ENCODE measurements at places on chromosomes 13 and 19.

GRCh38 chr19:42961119-42961518, 24.1 kb upstream of the PSG7 start:
- no peak for DNase-seq

DNA sequence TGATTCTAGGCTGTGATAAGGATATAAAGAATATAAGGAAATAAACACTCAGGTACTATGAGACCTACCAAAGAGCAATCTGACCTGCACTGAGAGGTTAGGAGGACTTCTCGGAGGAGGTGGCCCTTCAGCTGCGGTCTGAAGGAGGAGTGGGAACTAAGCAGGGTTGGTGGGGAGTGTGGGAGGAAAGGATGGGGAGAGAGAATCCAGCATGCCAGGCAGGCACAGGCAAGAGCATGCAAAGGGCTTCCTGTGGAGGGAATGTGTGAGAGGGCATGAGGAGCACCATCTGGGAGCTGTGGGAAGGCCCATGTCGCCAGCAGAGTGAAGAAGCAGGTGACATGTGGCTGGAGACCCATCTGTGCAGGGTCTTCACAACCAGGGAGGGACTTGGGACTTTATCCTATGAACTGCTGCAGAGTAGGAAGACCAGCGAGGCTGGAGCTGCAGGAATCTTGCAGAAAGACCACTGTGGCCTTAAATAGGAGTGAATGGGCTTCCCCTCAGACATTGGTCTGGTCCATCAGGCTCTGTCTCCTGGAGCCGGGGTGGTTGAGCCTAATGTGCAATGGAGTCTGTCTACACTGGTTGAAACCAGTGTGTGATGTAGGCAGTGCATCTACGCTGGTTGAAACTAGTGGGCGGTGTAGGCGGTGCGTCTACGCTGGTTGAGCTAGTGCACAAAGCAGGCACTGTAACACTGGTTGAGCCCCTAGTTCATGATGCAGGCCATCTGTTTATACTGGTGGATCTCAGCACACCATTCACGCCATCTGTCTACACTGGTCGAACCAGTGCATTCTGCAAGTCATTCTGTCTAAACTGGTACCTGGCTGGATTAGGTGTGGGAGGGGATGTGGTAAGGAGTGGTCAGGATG, 6.4 kb downstream of the CHST8 start:
- no peak for DNase-seq

- no peak for DNase-seq
These were observed 25.0 kb upstream of the VWA8 start for GRCh38 chr13:41985788-41986508.

GRCh38 chr19:3184847-3185460, 776 bp upstream of the NCLN start:
- peak; percentile 73 for DNase-seq

DNA sequence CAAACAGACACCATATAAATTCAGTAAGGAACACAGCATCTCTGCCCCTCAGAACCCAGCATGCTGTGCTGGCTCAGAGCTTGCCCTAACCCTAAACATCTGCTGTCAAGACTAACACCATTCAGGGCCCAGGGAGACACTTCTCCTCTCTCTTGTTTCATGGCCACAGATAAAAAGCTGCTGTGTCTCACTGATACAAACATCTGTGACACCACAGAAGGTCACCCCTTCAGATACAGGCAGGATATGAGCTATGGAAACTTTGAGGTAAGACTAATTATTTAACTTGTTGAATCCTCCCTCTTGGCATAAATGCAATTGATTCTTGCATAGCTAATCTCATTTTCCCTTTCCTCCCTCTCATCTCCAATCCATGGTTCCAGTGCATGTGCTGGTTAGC, 61.6 kb upstream of the GPR12 start:
- DNase-seq, result no peak

GRCh38 chr13:93473441-93474270, 247.0 kb downstream of the GPC6 start:
- no peak for DNase-seq

DNA sequence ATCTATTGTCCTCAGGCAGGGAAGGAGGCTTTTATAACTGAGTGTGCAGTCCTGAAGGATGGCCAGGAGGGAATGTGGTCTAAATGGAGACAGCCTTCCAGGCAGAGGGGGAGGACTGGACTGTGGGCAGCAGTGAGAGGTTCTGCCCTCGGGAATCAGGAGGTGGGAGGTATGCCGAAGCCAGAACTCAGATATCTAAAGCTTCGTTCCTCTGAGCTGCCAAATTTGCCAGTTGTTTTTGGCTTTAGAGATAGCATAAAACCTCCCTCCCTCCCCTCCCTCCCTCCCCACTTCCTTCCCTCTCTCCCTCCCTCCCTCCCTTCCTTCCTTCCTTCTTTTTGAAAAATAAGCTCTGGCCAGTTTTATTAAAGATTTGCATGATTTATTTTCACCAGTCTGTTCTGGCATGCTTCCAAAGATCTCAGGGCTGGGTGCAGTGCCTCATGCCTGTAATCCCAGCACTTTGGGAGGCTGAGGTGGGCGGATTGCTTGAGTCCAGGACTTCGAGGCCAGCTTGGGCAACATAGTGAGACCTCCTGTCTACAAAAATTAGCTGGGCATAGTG, 2.4 kb downstream of the MEDAG start:
- no peak for DNase-seq

DNA sequence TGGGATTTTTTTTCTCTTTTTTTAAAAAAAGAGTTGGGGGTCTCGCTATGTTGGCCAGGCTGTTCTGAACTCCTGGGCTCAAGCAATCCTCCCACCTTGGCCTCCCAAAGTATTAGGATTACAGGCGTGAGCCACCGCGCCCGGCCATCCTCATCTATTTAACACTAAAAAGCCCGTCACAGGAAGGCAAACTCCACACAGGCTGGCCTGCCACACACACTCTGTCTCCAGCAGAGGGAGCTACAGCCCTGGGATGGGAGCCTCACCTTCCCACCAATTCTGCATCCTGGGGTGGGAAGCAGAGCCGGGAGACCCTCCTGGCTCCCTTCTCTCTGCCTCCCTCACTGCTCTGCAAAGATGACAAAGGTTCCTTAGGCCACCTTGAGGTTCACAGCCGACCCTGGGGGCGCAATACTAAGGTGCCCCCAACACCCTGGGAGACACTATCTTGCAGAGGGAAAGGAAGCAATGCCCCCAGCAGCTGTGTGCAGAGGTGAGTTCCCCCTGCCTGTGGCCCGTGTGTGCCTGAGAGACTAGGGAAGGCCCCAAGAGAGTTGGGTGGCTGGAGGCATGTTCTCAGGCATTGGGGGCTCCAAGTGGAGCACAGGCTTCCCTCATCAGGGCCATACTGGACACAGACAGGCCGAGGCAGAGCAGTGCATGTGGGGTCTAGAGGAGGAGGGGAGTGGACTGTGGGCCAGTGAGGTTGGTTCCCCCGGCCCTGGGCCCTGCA, 27.4 kb upstream of the TIMM44 start:
- peak; percentile 23 for DNase-seq

DNA sequence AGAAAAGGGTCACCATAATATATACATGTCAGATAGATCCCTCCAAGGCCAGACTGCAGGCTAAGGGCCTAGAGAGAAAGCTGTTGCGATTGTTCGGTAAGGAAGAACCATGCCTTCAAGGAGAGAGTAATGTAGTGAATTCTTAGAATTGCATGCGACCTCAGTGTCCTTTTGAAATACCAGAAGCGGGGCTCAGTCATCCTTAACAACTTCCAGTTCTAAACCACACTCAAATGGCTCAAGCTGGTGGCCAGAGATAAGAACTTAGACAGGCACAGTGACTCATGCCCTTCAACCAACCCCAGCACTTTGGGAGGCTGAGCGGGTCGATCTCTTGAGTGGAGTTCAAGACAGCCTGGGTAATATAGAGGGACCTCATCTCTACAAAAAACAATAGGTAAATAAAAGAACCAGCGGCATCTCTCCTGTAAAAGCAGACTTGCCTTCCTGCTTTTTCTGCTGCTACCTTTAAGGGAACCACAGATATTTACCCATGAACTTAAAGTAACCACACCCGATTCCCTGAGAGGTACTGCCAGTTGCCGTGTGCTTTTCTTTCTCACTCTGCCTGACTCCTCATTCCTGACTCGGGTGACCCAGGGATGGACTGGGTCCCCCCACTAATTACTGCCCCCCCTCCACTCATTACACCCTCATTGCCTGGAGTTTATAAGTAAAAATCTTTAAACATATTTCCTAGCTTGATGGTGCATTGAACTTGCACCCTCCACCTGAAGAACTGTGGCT, 15.4 kb upstream of the SIGLEC6 start:
- DNase-seq, result no peak

GRCh38 chr19:41977916-41978315, 16.1 kb downstream of the ATP1A3 start:
- no peak for DNase-seq

DNA sequence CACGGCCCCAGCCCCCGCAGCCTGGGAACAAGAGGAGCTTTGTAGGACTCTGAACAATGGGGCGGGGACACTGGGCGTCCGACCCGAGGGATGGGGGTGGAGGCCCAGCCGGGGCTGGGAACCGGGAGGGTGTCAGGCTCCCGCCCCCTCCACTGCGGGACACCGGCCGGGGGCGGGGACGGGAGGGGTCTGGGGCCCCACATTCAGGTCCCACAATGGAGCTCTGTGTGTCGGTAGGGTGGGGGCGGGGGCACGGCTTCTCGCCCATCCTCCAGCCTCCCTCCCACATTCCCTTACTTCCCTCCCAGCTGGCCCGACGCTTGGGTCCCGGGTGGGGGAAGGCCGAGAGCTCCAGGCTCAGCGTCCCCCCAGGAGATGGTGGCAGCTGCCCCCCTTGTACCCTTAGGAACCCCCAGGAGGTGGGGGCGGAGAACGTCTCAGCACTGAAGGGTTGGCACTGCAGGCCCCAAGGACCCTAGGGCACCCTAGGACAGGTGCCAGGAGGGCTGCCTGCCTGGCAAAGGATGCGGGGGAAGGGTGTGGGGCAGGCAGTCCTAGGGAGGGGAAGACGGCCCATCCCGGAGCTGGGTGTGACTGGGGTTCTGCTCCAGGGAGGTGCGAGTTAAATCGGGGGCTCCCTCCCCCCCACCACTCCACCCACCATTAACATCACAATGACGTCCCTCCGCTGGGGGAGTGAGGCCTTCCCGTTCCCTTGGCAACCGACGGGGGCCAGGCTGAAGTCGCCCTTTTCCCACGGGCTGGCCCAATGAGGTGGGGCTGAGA, 5.3 kb downstream of the TTYH1 start:
- no peak for DNase-seq

- no peak for DNase-seq
These were observed 420.4 kb upstream of the GPC6 start for GRCh38 chr13:92806215-92806614.

- DNase-seq, result no peak
These were observed 110.0 kb downstream of the CRYL1 start for GRCh38 chr13:20415694-20416107.

DNA sequence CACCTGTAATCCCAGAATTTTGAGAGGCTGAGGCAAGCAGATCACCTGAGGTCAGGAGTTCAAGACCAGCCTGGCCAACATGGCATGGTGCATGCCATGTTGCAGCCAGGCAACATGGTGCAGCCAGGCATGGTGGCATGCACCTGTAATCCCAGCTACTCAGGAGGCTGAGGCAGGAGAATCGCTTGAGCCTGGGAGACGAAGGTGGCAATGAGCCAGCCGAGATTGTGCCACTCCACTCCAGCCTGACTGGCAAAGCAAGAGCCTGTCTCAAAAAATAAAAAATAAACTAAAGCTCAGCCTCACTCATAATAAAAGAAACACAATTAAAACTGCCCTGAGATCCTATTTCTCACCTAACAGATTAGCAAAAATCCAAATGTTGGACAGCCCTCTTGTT, 49.7 kb upstream of the MAP3K10 start:
- no peak for DNase-seq

GRCh38 chr13:21684576-21684975, 13.7 kb downstream of the FGF9 start:
- DNase-seq, result no peak

DNA sequence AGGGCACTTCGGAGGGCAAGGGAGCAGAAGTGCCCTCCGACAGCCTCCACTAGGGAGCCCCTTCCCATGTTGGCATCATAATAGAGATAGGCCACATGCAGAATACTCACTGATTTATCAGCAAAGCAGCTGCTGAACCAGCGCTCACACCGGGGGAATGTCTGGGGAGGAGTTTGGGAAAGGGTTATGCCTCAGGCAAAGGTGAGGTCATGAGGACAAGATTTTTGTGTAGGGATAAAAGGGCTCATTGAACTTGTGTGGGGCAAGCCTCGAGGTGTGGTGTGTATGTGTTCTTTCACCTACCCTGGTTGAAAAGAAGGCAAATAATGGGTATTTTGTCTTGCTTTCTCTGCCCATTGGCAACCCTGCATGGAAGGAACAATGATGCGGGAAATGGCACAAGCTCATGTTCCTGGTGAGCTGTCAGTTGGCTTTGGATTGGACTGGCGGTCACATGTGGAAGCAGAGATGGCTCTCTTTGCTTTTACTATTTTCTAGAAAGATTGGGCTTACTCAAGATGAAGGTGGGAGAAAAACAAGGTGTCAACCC, 39.1 kb upstream of the SLC7A9 start:
- DNase-seq, result no peak

DNA sequence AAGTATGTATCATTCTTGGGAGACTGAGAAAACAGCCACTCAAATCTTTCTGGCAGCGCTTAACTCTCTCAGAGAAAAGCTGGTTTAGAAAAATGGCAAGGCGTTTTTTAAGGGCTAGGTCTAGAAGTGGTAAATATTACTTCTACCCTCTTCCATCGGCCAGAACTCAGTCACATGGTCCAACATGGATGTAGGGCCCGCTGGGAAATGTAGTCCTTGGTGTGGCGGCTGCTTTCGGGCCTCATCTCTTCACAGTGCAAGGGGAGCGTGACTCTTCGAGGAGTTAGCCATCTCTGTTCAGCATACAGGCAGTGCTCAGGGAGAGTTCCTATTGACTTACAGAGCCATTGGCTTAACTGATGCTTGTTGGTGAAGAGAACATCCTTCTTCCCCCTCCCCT, 6.3 kb downstream of the VSTM2B start:
- no peak for DNase-seq

GRCh38 chr19:17584132-17584531, 28.7 kb downstream of the COLGALT1 start:
- DNase-seq, result no peak

GRCh38 chr19:46428239-46429135, at the start of gene PNMA8C:
Gene PNMA8C, minus strand, starts transcription at chr19:46428936. Its CDS starts 577 bp downstream, at chr19:46428359.
- DNase-seq, result peak; percentile 41

- DNase-seq, result no peak
These were observed 48.8 kb downstream of the TPT1 start for GRCh38 chr13:45292176-45292575.

GRCh38 chr19:42024622-42025111, 30.6 kb upstream of the ATP1A3 start:
- no peak for DNase-seq

GRCh38 chr13:110894086-110894485, 20.8 kb downstream of the ANKRD10 start:
- DNase-seq, result no peak

- no peak for DNase-seq
These were observed 8.3 kb upstream of the SHISA7 start for GRCh38 chr19:55451163-55451964.

- DNase-seq, result no peak
These were observed 32.6 kb downstream of the ZNF846 start for GRCh38 chr19:9735986-9736385.

All from stimulated activated CD4-positive, alpha-beta T cell treated with anti-CD3 and anti-CD28 coated beads, Interleukin-4, amount 100 ng/mL, for 24 hours (primary cell).